ENCODE measurements at places on chromosomes 6 and 20.

DNA sequence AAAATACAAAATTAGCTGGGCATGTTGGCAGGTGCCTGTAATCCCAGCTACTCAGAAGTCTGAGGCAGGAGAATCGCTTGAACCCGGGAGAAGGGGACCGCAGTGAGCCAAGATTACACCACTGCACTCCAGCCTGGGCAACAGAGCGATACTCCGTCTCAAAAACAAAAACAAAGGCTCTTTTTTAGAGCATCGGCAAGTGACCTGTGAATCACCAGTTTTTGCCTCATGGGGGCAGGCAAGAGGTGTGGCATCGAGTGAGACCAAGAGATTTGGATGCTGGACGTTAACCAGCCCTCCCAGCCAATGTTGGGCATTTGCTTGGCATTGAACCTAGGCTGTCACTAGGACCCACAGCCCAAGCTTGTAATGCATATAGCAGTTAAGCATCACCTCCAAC is 14.6 kb upstream of the CDK5RAP1 start:
- peak; percentile 16 for DNase-seq

DNA sequence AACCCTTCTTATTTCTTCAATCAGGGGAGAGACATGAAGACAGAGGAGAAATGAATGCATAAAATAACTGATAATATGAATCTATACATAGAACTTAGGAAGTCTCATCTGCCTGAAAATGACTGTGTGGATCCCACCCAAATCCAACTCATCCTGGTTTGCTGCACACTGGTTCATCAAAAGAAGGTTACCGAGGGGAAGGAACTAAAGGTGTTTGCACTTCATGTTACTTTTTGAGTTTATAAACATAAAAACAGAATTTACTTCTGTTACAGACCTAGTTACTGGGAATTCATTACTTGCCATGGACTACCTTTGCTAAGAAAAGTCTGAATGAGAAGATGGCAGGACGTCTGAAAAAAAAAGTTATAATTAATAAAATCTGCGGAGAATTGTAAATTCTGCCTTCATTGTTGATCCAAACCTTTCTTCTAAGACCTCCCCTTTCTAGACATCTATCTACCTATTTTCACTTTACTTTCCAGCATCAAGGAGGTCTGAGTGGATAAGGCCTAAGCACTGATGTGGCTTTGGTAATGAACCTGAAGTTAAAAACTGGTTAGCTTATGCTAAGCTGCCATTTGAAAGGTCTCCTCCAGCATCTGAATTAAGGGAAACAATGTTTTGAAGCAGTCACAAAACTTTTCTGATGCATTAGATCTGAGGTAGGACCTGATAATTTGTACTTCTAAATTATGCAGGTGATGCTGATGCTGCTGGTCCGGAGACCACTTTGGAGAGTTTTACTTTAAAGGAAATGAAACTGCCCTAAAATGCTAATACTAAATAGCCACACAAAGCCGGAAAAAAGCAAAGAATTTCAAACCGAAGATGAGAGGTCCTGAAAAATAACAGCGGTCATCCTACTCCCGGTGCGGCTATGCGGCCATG is 84.0 kb downstream of the HFE start:
- DNase-seq, result no peak

DNA sequence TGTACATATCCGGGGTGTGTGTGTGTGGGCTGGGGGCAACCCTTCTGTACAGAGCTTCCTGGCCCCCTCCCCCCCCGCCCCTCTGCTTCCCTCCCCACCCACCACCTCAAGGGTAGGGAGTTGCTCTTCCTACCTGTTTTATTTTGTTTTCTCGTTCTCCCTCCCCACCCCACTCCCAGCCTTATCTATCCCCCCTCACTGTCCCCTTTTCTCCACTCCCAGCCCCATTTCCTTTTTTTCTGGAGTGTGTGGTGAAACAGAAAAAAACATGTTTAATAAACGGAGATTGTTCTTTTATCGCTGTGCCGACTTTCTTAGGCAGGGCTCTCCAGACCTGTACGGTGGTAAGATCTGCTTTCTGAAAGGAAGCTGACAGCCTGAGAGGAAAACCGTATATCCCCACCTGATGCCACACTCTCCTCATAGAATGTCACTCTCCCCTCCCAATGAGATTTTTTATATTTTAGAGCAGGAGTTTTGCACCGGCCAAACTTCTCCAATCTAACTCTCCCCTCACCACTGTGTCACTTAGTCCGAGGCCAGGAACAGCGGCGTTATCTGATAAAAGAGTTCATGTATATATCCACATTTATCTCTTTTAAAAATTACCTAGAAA is 875 bp upstream of the ZBTB9 start:
- no peak for DNase-seq

DNA sequence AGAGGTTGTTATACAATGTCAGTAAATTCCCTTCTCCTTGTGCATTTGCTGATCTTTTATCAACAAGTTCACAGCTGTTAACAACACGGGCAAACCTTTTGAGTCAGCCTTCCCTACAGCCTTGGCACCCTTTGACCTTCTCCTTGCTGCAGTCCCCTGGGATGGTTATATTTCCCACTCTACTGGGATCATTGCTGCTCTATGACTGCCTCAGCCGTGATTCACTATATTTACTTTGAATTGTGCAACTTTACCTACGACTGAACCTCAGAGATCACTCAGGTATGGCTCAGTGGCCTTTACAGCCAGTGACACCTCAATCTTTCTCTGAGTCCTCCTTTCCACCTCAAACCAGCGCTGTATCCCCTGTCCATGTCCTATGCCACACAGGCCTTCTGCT is 1293.3 kb downstream of the EPHA7 start:
- no peak for DNase-seq

DNA sequence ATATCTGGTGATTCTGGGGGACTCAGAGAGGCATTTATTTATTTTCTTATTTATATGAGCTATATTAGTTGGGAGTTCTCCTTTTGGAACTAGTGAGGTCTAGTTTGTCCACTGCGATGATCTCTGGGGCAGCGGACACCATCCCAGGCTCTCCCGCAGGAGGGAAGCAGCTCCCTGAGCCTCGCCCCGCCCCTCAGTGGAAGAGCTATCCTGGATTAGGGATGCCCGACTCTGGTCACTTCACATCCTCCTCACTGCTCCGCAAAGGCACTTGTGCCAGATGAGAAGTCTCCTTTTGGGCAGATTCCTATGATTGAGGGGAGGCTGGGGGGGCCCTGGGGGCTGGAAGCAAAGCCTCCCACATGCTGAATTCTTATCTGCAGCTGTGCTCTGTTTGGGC is 3.6 kb upstream of the MAS1 start:
- no peak for DNase-seq

DNA sequence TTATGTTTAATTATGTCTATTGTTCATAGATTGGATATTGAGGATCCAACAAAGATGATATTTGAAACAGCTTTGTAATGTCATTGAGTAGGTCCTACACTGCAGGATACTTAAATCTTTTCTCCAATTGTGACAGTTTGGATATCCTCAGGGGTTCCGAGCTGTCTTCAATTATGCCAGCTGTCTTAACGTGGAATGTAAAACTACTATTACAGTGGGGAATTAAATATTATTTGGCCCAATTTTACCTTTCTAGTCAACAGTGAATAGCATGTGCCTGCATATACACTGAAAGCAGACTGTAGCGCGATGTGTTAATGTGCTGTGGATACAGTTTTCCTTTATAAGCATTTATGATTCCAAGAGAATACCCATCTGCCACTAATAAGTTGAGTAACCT is 156.9 kb downstream of the GRIK2 start:
- DNase-seq, result no peak

- no peak for DNase-seq
These were observed 447.9 kb downstream of the HTR1B start for GRCh38 chr6:77015350-77015749.

DNA sequence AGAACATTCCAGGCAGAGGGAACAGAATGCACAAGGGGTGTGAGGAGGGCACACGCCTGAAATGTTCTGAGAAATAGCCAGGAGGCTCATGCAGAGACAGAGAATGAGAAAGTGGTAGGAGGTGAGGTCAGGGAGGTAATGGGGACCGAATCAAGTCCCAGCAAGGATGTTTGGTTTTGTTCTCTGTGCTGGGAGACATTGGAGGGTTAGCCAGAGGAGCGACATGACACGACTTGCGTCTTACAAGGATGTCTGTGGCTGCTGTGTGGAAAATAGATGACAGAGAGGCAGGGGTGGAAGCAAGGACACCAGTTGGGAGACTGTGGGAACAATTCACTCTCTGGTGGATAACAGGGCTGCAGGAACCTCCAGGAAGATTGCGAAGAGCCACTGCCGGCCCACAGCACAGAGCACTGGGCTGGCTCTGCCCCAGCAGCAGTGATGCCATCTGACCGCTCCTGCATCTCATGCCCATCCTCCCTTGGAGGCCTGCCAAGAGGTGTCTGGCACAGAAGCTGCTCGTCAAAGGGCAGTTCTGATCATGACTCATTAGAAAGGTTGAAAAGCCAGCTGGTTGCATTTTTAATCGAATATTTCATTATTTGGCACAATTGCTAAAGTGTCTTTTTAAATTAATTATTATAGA is 57.7 kb upstream of the CD83 start:
- no peak for DNase-seq

- peak; percentile 32 for DNase-seq
These were observed 892 bp downstream of the REPS1 start for GRCh38 chr6:138987080-138987642.

DNA sequence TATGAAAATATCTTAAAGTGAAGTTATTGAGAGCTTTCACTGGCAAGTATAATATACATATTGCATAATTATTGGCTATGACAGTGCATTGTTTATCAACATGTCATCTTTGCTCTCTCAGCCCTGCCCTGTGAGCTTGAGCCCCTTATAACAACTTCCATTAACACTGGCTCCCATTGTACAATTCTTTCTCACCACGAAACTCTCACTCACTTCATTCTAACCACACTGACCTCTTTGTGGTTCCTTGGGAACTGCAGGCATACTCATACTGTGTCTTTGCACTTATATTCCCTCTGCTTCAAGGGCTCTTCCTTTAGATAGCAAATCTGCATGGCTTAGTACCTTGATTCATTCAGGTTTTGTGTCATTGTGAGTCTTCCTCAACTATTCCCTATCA is 411.8 kb downstream of the CDKAL1 start:
- DNase-seq, result no peak

DNA sequence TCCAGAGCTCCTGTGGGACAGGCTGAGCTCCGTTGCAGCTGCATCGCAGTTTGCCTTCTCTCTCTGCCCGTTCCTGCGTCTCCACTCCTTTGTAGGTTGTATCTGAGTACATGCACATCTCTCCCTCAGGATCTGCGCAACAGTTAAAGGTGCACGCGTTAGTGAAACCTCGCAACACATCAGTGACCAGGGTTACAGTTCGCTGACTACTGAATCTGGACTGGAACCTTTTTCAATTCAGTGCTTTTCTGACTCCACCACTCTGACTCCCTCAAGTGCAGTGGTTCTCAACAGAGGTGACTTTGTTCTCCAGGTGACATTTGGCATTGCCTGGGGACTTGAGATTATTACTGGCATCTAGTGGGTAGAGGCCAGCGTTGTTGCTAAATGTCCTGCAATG is 44.0 kb downstream of the UST start:
- DNase-seq, result no peak

- no peak for DNase-seq
These were observed 12.9 kb upstream of the WFDC2 start for GRCh38 chr20:45456632-45457031.

DNA sequence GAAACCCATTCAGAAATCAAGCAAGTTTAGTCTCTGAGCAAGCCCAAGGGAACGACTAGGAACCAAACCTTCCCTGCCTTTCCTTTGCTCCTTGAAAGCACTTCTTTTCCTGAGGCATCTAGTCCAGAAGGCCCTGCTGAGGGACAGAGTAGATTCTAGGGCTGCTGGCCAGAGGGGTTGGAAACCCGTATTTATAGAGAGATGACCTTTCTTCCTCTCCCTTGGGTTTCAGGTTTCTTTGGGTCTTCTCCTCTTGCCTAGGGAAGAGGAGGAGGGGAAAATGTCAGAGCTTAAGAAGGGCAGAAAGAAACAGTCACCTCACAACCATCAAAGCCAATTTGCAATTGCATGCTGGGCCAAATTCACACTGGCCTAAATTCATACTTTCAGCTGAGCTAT is 5.8 kb downstream of the APOBEC2 start:
- DNase-seq, result no peak

DNA sequence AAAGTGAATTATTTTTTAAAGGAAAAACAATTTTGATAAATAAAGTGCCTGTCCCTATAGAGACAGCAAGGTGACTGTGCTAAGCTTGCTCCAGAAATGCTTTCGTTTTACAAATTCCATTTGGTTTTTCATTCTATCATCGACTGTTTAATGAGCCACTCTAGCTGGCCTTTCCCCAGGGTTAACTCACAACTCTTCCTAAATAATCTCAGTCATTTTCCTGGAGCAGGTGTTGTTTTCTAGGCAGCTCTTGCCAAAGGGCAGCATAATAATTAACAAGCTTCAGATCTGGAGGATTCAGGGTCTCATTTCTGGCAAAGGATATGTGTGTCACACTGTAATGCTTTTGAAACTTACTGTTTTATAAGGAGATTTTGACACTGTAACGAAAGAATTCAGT is 184.2 kb downstream of the KHDC1L start:
- DNase-seq, result no peak

DNA sequence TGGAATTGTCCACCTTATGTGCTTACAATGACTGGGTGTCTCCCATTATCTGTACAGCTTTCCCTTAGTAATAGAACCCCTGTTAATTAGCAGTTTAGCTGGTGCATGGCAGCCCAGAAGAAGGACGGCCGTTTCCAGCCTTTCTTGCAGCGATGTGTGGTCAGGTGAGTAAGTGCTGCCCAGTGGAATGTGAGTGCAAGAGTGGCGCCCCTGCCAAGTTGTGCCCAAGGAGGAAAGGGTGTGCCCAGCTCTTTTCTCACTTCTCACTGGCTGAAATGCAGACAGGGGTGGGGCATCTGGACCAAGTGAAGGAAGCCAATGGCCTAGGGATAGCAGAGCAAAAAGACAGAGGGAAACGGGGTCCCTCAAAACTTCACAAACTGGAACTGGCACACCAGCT is 296.8 kb downstream of the PREX1 start:
- DNase-seq, result no peak

GRCh38 chr20:37711994-37712964 is 18.4 kb downstream of the CTNNBL1 start:
- DNase-seq, result no peak

DNA sequence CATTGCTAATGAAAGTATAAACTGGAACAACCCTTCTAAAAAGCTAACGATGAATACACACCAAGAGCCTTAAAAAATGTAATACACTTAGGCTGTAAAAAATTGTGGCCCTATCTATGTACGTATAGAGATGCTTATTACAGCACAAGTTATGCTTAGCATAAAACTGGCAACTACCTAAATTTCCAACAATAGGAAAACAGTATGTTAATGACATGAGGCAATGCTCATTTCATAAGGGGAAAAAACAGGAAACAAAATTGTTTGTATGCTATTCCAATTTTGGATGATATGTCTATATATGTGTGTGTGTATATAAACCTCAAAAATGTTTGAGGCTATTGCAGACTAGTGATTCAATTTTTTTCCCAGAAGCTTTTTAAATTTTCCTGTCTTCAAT is 82.5 kb downstream of the DTNBP1 start:
- DNase-seq, result no peak

GRCh38 chr6:166770216-166771116 is 143.4 kb upstream of the RPS6KA2 start:
- no peak for DNase-seq
